Spinal cord (tissue), 10 donors: ENCODE measurements at places on chromosomes 3 and 15.

- DNase-seq = no peak
These were observed 53.4 kb upstream of the NEK10 start for GRCh38 chr3:27422617-27423016.

DNA sequence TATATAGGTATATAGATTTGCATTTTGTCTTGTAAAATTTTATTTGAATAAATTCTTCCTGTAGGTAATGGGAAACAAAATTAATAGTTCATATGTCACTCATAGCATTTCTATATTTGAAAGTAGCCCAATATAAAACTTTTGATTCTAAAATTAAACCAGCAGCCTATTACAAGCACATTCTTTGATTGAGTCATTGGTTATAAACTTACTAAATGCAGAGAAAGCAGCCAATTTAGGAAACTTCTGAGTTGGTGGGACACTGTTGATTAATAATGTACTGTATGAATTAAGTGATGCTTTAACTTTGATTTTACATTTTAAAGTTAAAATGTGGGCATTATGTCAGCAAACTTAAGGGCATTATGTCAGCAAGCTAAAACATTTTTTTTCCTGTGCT, 34.5 kb downstream of the NR1D2 start:
- no peak for DNase-seq

- no peak for DNase-seq
These were observed 96.0 kb upstream of the MELTF start for GRCh38 chr3:197125636-197126035.

DNA sequence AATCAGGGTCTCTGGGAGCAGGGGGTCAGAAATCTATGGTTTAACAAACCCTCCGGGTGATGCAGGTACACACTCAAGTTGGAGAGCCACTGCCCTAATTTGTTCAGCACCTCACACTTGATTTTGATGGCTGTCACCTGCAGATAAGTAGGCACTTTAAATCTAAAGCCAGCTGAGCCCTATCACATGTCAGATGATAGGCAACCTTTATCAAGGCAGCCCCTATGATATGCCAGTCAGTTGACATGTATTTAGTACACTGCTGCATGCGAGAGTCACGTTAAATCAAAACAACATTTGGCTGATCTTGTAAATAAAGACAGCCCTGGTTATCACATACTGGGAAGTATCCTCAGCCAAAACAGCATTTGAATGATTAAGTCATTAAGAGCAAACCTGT, 104.4 kb upstream of the MCTP2 start:
- DNase-seq = no peak

- DNase-seq = no peak
These were observed 132.2 kb downstream of the ATP10A start for GRCh38 chr15:25730918-25731317.
